Inflammatory macrophage treated with lipopolysaccharide for 1 hour (primary cell): ENCODE measurements at places on chromosomes 12 and 14.
A peak's percentile ranks its signal among the peaks of the same experiment; 100 is the strongest.

GRCh38 chr12:122743895-122744525 lies 8.6 kb upstream of the DENR start:
- peak; percentile 91 for DNase-seq

GRCh38 chr14:68530443-68530842 lies 262.4 kb downstream of the ZFP36L1 start:
- no peak for DNase-seq

DNA sequence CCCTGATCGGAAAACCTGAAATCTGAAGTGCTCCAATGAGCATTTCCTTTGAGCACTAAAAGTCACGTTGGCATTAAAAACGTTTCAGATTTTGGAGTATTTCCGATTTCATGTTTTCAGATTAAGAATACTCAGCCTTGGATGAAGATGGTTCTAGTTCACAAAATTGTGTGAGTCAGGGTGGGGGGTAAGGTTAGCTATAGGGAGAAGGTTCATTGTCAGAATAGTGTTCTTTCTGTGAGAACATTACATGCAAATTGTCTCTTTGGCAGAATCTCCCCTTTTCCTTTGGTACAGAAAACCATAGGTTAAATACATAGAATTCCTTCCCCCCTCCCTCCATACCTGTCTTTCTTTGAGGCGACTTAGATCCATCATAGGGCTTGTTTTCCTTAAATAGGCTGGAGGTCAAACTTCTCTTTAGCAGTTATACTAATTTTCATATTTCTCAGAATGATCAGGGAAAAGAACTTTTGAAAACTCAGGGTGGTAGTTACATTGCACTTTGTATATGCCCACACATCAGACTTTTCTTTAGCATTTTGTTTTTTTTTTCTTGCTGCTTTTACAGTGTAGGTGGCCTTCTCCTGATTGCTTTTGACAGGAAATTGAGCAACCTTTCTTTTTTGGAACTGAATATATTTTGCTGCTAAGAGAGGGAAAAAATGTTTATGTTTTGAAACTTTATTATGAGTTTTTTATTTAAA lies 503.5 kb downstream of the PCNX1 start:
- DNase-seq: no peak

DNA sequence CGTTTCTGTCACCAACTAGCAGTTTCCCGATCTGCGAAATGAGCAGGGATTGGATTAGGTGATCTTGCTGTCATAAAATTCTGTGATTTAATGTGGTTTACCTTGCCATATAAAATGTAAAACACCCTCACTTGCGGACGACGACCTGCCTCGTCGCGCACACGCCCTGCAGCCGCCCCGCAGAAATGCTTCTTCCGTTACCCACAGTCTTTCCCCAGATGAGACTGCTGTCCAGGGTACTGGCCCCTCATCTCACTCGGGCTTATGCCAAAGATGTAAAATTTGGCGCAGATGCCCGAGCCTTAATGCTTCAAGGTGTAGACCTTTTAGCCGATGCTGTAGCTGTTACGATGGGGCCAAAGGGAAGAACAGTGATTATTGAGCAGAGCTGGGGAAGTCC lies 17.7 kb upstream of the FOXJ2 start:
- no peak for DNase-seq

- no peak for DNase-seq
Observed at GRCh38 chr12:117321572-117321971, 39.9 kb downstream of the NOS1 start.

DNA sequence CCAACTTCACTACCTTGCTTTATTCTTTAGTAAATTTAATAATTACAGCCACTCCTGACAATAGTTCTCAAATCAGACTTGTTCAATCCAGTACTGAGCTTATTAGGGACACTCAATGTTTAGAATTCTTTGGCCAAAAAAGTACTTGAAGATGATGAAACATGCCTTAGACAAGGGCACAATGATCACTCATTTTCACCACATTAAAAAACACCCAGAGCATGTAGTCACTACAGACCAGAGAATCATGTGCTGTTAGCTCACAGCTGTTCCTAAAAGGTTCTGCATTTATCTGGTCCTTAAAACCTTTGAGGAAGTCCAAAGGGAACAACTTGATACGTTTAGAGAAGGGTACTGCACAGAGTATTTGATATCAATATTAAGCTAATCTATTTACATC lies 98.7 kb downstream of the INSM2 start:
- DNase-seq: peak; percentile 84

- no peak for DNase-seq
Observed at GRCh38 chr14:95199298-95199983, 42.1 kb upstream of the DICER1 start.
